ENCODE measurements at places on chromosomes 5 and 9.
A peak's percentile ranks its signal among the peaks of the same experiment; 100 is the strongest.

DNA sequence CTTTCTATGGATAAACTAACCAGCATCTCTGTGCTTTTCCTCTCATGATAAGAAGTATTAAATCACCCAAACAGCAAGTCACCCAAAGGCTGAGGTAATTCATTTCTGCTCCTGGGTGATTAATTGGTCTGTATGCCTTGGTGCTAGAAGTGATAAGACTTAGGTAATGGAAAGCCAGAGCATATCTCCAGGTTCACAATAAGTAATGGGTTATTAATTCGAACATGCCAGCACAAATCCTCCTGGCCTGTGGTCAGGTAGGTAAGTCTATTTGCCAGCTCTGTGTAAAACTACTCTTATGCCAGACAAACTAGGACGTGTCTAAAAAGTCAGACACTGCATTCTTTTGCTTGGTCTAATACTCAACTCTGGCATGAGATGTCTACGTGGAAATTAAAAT, 11.2 kb upstream of the ENC1 start:
- no peak overlapping the region for H3K4me3 ChIP-seq
- H3K4me1 ChIP-seq = no peaks in the 10 kb centered on the region
- H3K27ac ChIP-seq = no peak overlapping the region
- DNase-seq = no peak
- H3K36me3 ChIP-seq = no peaks in the 10 kb centered on the region

- H3K4me1 ChIP-seq = no peaks in the 10 kb centered on the region
- H3K27me3 ChIP-seq = no peaks in the 10 kb centered on the region
- peak; percentile 63 for DNase-seq
- no peak overlapping the region for H3K4me3 ChIP-seq
- H3K27ac ChIP-seq = no peak overlapping the region
These were observed 146.2 kb upstream of the GPR151 start for GRCh38 chr5:146662229-146662628.

DNA sequence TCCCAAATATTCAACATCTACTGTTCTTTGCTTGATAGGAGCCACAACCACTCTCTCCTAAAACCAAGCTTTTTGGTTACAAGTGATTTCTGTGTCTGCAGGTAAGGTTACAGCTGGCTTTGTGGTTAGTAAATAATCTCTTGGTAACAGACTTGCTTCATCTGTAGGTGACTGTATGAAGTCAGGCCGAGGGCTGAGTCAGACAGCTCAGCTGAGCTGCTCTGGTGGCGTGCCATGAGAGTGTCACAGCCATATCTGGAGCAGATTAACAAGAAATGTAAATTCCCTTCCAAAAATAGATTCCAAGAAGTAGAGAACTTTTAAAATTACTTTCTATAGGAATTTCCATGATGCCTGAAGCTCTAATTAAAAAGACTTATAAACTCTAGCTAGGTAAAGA, 23.7 kb upstream of the TAS2R1 start:
- H3K4me3 ChIP-seq = no peak overlapping the region
- DNase-seq = no peak
- H3K27ac ChIP-seq = no peak overlapping the region

DNA sequence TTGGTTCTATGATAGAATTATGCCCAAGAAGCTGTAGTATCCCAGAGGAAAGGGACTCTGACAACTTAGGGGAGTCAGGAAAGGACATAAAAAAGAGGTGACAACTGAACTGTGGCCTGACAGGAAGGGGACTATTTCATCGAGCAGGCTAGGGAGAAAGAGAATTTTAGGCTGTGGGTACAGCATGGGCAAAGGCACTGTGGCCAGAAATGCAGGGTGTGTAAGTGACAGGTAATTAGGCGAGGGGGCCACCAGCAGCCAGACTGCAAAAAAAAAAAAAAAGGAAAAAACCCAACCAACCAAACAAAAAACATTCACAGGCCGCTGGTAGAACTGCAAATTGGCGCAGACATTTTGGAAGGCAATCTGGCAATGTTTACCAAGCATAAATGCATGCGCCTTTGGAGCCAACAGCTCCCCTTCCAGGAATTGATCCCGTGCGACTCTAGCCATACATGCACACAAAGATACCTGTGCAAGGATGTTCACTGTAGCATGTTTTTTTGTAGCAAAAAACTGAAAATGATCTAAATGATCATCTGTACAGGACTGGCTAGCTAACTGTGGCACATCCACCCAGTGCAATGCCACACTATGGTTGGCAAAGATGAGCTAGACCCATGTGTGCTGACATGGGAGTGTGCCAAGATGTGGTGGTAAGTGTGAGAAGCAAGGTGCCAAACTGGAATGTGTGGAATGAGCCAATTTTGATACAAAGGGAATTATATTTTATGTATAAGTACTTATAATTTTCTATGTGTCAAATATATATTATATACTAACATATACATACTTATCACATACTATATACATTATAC, 1.1 kb downstream of the EIF4E1B start:
- no peak overlapping the region for H3K27ac ChIP-seq
- DNase-seq = no peak
- no peaks in the 10 kb centered on the region for H3K36me3 ChIP-seq
- peaks cover 2% of the 10 kb centered on the region for H3K4me1 ChIP-seq
- no peak overlapping the region for H3K4me3 ChIP-seq

- H3K27me3 ChIP-seq = no peaks in the 10 kb centered on the region
- H3K36me3 ChIP-seq = no peaks in the 10 kb centered on the region
- no peak for DNase-seq
- no peak overlapping the region for H3K27ac ChIP-seq
- no peak overlapping the region for H3K4me3 ChIP-seq
These were observed 195.9 kb downstream of the RFK start for GRCh38 chr9:76198336-76198735.
